ENCODE measurements at places on chromosomes 7 and 10.

- no peak for ATAC-seq
These were observed 330.2 kb upstream of the FZD1 start for GRCh38 chr7:90933984-90934383.

DNA sequence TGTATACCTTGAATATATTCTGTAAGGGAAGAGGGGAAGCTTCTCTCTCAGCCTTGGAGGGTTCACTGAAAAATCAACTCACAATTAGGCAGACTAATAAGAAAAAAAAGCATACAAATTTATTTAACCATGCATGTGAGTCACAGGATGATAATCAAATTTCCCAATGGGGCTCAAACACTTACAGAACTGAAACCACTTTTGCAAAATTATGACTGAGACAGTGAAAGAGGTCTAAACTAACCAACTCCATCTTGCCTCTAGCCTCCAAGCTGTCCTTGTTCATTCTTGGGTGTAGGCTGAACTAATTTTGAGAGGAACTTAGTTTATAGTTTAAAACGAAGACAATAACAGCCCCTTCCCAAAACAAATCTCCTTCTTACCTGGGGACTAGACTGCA lies 618.3 kb upstream of the AUTS2 start:
- no peak for ATAC-seq

- no peak for ATAC-seq
These were observed 11.0 kb downstream of the AGBL3 start for GRCh38 chr7:134997214-134997885.

DNA sequence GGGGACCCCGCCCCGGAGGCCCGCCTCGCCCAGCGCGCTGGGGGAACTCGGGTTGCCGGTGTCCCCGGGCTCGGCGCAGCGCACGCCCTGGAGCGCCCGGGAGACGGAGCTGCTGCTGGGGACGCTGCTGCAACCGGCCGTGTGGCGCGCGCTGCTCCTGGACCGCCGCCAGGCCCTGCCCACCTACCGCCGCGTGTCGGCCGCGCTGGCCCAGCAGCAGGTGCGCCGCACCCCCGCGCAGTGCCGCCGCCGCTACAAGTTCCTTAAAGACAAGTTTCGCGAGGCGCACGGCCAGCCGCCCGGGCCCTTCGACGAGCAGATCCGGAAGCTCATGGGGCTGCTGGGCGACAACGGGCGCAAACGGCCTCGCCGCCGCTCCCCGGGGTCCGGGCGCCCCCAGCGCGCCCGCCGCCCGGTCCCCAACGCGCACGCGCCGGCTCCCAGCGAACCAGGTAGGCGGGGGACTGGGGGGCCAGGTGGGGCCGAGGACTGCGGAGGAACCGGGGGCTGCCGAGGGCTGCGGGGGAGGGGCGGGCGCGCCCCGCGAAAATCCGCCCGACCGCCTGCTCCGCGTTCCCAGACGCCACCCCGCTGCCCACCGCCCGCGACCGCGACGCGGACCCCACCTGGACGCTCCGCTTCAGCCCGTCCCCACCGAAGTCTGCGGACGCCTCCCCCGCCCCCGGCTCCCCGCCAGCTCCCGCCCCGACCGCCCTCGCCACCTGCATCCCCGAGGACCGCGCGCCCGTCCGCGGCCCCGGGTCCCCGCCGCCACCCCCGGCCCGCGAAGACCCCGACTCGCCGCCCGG lies 574 bp downstream of the UTF1 start:
- ATAC-seq, result no peak

DNA sequence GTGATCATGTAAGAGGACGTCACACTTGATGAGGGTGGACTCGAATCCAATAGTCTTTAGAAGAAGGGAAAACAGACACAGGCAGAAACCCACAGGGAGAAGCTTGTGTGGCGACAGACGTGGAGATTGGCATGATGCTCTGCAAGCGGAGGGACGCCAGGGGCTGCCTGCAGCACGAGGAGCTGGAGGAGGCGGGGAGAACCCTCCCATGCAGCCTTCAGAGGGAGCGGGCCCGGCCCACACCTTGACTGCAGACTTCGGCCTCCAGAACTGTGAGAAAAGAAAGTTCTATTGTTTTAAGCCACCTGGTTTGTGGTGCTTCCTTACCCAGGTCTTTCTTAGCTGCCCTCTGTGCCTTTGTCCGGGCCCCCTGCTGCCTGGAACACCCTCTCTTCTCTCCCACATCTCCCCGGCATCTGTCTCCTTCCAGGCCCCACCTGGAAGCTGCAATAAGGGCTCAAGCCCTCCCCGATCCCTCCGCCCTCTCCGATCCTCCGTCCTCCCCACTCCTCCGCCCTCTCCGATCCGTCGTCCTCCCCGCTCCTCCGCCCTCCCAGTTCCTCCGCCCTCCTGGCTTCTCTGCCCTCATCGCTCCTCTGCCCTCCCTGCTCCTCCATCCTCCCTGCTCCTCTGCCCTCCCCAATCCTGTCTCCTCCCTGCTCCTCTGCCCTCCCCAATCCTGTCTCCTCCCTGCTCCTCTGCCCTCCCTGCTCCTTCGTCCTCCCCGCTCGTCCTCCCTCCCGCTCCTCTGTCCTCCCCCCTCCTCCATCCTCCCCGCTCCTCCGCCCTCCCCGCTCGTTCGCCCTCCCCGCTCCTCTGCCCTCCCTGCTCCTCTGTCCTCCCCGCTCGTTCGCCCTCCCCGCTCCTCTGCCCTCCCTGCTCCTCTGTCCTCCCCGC lies 17.4 kb upstream of the PRKAG2 start:
- ATAC-seq, result no peak

- ATAC-seq, result peak; percentile 34
These were observed 32.2 kb downstream of the KCNH2 start for GRCh38 chr7:150945853-150946420.

Data from gastroesophageal sphincter (tissue), 4 donors.